Cardiac muscle cell (in vitro differentiated cells and primary cell): ENCODE measurements at places on chromosomes 6 and 20. TPM values are rescaled to one million over a fixed set of nuclear protein-coding genes. Genes with fewer than 3 reads are reported as not detected.

MEI4 gene
- 0.21 and 0.36 TPM in 2 replicates for total RNA-seq

LZTS3 gene
- 20.5 and 30.9 TPM in 2 replicates for total RNA-seq

ACTR5 gene
- total RNA-seq, result 8.1 and 8.7 TPM in 2 replicates

SMOC2 gene
- 2.9 and 3.2 TPM in 2 replicates for total RNA-seq

RCAN2 gene
- 33.8 and 44.9 TPM in 2 replicates for total RNA-seq

FBXO5 gene
- 9.9 and 16.6 TPM in 2 replicates for total RNA-seq

PNLDC1 gene
- total RNA-seq, result 0.09 TPM in 1 of 2 replicates, not detected in the other

TNFRSF6B gene
- total RNA-seq, result 9.5 and 10.3 TPM in 2 replicates

SLC26A8 gene
- not detected in 2 replicates for total RNA-seq

PSORS1C2 gene
- total RNA-seq, result not detected in 2 replicates

SNAI1 gene
- total RNA-seq, result 6.3 and 13.4 TPM in 2 replicates

C6orf163 gene
- 1.5 and 4.3 TPM in 2 replicates for total RNA-seq

C6orf58 gene
- not detected in 2 replicates for total RNA-seq

HMGA1 gene
- 505 and 639 TPM in 2 replicates for total RNA-seq

ABHD16B gene
- not detected in 2 replicates for total RNA-seq

KCNS1 gene
- total RNA-seq, result not detected in 2 replicates

APCDD1L gene
- 0.21 and 0.46 TPM in 2 replicates for total RNA-seq

PCMTD2 gene
- total RNA-seq, result 157 and 186 TPM in 2 replicates

VARS1 gene
- 46.3 and 49.7 TPM in 2 replicates for total RNA-seq

GRM4 gene
- total RNA-seq, result 0.25 and 0.42 TPM in 2 replicates
